ENCODE measurements at places on chromosomes 2 and 18.

DNA sequence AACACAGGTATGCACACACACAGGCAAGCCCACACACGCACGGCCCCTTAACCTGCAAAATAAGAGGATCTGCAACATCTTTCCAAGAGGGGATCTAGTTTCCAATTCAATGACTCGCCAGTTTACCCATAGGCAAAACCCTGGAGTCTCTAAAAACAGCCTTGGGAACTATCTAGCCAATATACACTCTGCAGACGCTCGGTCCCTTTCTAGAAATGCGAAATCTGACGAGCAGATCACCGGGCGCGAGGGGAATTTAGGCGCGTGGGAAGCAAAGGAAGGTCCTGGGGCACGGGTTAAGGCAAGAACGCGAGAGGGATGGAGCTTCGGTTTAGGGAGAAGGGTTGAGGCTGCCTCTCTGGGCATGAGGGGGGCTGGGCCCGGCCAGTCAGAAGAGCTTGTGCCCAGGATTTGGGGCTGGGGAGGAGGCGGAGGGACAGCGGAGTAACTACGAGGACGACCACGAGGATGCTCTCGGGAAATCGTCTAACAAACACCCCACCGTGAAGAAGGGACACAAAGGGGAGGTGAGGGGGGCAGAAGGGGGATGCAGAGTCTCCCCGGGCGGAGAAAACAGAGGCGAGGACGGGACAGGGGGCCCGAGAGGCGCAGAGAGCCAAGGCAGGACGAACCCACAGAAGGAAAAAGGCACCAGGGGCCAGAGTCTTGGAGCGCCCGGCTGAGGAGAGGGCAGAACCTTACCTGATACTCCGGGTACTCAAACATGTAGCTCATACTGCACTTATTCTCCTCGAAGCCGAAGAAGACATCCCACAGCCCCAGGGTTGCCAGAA, 542 bp downstream of the PGAP1 start:
- no peak for DNase-seq

- no peak for DNase-seq
Measured at GRCh38 chr18:55608497-55608896, 20.5 kb upstream of the TCF4 start.

GRCh38 chr18:42730272-42730671, 385.2 kb downstream of the RIT2 start:
- no peak for DNase-seq

- DNase-seq, result no peak
Measured at GRCh38 chr2:54143780-54144179, 28.4 kb downstream of the ACYP2 start.

DNA sequence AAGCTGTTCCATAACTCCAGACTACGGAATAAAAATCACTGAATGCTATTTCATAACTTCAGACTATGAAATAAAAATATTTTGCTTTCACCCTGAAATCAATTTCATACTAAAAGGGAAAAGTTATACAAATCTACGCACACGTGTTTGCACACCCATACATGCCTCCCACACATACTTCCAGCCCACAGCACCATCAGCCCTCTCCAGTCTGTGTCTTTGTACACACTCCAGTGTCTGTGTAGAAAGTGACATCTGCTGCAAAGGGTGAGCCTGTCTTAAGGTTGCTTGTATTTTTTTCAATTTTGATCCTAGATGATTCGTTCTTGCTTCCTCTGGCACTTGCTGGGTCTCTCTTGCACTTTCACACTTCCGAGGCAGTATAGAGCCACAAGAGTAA, 53.6 kb downstream of the VIT start:
- no peak for DNase-seq

- DNase-seq, result no peak
Measured at GRCh38 chr2:44743473-44743872, 198.0 kb upstream of the SIX3 start.

DNA sequence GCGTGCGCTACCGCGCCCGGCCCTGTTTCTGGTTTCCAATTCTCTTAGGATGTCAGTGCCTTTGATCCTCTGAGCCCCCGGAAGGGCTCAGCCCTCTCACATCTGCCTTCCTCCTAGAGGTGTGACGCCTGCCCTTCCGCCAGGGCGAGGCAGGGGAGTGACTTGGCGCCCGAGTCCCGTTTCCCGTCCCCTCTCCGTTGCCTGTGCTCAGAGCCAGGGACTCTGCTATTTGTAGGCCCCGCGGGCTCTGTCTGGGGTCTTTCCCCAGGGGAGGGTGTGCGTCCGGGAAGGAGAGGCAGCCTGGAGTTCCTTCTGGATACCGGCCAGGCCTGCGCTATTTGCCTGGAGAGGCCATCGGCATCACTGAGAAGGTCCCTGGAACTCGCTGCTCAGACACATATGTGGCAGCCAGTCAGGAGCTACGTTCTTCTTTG, 103.7 kb upstream of the TAF1B start:
- no peak for DNase-seq

DNA sequence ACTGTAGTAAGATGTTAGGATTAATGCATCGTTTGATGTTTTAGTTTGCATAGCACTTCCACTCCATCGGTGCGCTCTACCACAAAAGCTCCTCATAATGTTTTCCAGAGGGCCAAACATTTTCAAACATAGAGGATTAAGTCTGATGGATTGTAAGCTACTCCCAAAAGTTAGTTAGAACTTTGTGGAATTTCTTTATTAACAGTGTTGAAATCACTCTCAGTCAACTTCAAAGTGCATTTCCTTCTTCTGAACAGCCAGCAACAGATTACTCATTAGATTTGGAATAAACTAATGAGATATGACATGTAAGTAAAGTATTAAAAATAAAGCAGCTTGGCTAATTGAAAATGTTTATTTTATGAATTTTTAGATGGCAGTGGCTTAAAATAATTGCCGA, 30.1 kb upstream of the CTAGE1 start:
- DNase-seq, result no peak

DNA sequence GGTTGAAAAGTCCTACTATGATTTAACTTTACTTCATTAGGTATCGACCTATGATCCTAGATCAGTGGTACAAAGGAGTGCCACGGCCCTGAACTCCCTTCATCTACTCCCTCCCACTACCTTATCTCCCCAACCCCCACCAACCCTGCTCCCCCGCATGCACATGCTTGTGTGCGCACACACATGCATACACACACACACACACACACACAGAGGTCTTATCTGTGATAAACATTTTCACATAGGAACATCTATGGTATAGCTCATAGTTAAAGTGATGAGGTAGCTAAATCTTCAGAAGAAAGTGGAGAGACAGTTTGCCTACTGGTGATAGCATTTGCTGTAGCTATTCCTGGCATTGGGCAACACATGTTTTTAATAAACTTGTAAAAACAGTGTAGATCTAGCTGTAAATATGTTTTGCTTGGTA, 471.3 kb downstream of the ZEB2 start:
- no peak for DNase-seq

DNA sequence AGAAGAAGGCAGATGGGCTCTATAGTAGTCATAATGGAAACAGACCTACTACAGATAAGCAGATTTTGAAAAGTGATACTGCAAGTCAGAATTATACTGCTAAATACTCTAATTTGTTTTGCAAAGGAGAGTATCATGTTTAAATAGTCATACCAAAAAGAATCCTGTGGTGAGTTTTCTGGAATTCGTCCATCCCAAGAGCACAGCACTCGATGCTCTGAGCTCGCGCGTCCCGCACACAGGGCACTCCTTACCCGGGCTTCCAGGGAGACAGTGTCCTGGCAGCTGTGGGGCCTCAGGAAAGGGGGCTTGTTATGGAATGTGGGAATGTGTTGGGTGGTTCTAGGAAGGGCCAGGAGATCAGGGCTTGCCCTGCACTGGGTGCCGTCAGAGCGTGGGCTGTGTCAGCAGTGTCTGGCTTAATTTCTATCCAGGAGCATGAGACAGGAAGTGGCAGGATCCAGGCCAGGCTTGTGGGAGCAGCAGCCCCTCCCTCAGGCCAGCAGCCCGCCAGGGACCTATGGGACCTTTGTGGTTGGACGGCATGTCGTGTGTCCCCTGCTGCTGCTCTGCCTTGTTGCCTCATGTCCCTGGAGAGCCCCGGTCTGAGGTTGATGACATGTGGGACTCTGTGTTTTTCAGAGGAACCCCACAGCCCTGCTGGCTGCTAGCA, 193.2 kb upstream of the TPO start:
- DNase-seq, result no peak

DNA sequence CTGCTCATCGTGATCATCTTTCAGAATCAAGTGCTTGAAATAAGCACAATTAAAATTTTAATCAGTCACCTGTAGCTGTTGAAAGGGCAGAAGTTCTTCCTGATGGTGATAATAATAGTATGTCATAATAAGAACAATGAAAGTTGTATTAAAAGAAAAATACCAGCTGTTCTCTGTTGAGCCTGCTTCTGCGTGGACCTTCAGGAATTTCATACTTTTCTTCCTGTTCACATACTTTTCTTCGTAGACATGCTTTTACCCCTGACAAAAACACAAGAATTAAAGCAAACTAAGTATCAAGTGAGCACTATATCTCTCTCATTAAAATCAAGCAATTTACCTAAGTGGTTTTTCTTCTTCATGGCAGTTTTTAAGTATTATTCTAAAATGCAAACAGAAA, 79.2 kb downstream of the BARD1 start:
- no peak for DNase-seq

- peak; percentile 92 for DNase-seq
Measured at GRCh38 chr2:173159791-173160463, 84.3 kb downstream of the MAP3K20 start.

DNA sequence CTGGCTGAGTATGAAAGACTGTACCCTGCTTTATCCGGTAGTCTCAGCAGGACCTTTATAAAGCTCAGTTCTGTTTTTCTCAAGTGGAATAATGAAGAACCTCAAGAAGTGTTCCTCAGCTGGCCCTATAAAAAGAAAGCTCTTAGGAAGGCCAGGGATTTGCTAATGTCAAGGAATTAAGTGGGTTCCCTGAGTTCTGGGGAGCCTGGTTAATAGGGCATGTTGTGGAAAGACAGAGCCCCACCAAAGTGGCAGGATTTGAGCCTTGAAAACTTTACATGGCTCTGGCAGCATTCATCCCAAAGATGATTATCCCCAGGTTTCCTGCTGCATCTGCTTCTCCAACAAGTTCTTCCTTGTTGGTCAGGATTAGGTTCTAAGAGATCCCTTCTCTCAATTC, 6.9 kb upstream of the DYSF start:
- no peak for DNase-seq

GRCh38 chr2:150681120-150681804, 193.8 kb upstream of the RND3 start:
- DNase-seq, result peak; percentile 53

- DNase-seq, result no peak
Measured at GRCh38 chr2:176746411-176746810, 466.2 kb upstream of the HNRNPA3 start.

DNA sequence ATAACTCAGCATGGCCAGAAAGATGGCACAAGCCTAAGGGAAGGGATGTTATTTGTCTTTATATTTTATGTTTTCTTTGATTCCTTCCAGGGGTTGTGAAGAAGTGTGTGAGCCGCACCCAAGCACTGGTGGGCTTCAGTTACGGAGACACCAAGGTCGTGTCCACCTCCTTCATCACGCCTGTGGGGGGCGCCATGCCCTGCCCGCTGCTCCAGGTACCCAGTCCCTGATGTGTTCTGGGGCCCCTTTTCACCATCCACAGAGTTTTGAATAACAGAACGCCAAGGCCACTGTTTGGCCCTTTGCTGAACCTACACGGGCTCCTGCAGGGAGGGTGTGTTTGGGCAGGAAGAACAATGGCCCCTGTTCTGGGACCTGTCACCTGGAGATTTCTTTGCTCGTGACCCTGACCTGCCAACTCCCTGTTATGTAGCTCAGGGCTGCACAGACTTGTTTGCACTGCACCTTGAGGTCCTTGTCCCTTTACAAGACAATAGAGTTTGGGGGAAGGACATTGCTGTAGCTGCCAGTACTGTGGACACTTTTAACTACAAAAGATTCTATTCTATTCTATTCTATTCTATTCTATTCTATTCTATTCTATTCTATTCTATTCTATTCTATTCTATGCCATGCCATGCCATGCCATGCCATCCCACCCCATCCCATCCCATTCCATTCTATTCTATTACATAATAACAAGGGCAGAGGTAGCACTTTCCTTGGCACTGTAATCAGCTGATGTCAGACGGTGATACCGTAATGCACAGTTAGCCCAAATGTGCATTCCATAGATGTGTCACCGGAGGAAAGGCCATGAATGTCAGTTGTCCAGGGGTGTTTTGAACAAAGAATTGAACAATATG, 48.2 kb upstream of the CNGA3 start:
- no peak for DNase-seq

GRCh38 chr2:54556621-54557121, 100.5 kb downstream of the SPTBN1 start:
- DNase-seq, result peak; percentile 52

GRCh38 chr2:23637011-23637778, 252.2 kb downstream of the KLHL29 start:
- peak; percentile 65 for DNase-seq

DNA sequence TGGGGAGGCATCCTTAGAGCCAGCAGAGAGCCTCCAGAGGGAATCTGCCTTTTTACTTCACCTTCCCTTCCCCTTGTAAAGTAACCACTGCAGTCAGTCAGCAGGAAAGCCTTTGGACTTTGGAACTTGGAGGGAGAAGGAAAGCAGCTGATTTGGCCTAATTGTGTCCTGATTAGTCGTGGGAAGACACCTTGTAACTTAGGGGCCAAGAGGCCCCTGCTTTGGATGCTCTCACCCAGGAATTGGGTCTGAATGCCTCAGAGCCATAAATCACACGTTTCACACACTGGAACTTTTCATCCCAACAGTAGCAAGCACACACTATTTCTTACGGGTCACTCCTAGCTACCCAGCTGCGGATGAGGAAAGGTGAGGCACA, 81.0 kb upstream of the PPM1B start:
- DNase-seq, result no peak

DNA sequence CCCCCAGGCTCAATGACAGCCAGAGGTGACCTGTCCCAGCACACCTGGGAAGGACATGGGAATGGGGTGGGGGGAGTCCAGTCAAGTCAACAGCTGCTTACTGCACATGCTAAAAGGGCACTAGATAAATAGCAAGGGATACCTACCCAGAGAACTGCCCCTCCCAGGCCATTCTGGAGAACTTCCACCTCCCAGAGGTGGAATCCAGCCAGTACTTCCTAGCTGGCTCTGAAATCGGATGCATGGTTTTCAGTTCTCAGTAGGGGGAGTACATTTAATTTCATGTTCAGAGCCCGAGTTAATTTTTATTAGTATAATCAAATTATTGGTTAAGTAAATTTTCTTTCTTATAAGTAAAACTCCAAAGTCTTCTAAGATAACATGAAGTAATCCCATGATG, 28.9 kb upstream of the ITGA6 start:
- DNase-seq, result no peak

DNA sequence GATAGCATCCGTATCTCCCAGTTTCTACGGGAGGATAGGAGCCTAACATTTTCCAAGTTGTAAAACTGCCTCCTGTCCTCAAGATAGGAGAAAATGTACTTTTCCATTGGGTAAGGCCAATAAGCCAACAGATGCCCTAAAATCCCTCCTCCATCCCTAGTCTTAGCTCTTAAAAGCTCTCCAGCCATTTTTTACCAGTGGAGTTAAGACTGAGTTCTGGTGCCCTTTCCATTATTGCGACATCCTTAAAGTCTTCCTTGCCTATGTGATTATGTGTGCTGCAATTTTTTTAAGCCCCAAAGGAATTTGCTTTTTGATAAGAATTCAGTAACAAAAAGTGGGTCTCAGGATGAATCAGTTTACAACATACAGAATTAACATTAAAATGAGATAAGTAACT, 33.0 kb downstream of the LINC00305 start:
- DNase-seq, result no peak

- no peak for DNase-seq
Measured at GRCh38 chr18:54382733-54383252, 25.1 kb downstream of the C18orf54 start.
